ENCODE measurements at places on chromosomes 13 and 19.

- DNase-seq = no peak
Measured at GRCh38 chr13:32783067-32783466, 196.8 kb downstream of the PDS5B start.

DNA sequence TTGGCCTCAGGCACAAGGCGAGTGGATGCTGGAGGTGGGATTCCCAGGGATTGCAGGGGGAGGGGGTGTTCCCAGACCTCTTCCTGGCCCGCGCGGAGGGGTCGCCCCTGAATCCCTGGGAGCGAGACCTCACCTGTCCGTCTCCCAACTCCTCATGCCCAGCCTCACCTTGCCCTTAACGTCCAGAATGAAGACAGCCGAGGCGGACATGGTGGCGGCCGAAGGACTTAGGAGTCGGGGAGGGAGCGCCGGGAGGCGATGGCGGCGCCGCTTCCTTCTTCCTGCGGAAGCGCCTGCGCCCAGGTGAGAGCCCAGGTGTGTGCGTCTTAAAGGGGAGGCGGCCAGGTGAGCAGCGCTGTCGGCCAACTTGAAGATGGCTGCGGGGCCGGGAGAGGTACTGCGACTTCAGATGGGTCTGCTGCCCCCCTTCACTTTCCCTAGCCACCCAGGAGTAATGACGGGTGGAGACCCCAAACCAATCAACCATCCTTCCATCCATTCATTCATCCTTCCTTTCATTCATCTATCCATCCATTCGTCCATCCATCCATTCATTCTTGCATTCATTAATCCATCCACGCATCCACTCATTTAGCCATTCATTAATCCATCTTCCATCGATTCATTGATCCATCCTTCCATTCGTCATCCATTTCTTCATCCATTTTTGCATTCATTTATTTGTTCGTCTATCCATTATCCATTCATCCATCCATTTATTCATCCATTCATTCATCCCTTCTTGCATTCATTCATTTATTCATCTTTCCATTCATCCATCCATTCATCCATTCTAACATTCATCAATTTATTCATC is at the start of gene AP1M2:
TSS of gene AP1M2 (minus strand) at position 291 of the 817 bp plus-strand sequence. CDS start at position 210, 81 bp downstream.
- DNase-seq = no peak

DNA sequence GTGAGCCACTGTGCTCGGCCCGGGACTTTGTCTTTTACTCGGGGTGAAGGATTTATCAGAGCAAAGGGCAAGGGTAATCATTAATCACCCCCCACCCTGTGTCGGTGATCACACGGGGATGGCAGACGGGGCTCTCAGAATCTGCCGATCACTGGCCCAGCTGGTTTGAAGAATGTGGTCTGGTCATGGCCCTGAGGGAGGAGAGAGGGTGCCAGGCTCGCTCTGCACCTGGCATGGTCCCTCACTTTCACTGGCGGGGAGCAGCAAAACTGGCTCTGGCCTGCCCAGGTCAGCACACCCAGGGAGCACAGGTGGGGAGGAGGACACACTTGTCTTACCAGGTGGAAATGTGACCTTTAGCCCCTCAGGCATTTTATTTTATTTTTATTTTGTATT is 10.2 kb downstream of the REEP6 start:
- DNase-seq = no peak

DNA sequence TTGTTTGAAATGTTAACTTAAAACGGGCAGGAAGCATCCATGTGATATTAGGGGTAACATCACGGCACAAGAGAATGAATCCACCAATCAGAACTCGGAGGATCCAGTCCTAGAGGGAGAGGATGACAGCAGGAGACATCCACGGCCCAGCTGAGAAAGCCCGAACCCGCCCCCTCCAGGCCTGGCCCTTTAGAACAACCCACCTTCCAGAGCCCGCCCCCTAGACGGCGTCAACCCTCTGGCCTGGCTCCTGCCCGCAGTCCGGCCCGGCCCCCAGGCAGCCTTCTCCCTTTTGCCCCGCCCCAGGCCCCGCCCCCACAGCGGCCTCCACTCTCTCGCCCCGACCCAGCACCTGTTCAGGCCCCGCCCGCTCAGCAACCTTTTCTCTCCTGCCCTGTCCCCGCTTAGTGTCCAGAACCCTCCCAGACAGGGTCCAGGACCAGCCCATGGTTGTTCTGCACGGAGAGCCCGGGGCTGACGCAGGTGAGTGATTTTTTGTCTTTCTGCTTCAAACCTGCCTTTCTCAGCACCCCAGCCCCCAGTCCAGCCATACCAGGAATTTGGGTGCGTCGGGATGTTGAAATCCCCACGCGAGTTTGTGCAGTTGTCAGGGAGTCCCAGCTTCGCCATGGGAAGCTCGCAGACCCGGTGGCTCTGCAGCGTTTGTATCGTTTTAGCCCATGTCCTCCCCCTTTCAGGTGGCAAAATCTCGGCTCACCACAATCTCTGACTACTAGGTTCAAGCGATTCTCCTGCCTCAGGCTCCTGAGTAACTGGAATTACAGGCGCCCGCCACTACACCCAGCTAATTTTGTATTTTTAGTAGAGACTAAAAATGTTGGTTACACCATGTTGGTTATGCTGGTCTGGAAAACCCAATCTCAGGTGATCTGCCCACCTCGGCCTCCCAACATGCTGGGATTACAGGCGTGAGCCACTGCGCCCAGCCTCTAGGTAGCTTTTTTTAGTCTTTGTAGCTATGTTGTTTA is 16.1 kb downstream of the ZNF816 start:
- DNase-seq = no peak

GRCh38 chr13:52978989-52979388 is 49.6 kb upstream of the OLFM4 start:
- DNase-seq = no peak

- no peak for DNase-seq
Measured at GRCh38 chr13:51278426-51279130, 56.4 kb downstream of the FAM124A start.

DNA sequence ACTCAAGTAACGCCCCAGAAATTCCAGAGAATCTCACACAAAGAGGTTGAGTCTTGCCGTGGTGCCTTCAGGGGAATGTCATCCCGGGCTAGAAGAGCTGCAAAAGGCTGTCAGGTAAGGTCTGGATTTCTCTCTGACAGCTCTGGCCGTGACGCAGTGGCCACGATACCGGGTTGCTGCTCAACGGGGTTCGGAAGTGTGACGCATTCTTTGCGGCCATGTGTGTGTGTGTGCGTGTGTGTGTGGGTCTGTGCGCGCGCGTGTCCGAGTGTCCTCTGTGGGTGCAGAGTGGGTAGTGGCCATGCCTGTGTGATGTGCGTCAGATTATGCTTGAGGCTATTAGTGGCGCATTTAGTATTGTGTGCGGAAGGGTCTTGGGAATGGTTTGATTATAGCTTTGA is 306 bp downstream of the ZNF540 start:
- DNase-seq = peak; percentile 36

All from stimulated activated CD8-positive, alpha-beta memory T cell treated with anti-CD3 and anti-CD28 coated beads, Interleukin-7, amount 100 ng/mL, for 48 hours (primary cell).